Activated T-helper 2 cell treated with anti-CD3 and anti-CD28 coated beads, Interferon-gamma antibody, Interleukin-2, Interleukin-4, amounts not matched to agents 10 μg/mL and 5 μg/mL and 100 μg/mL, durations not matched to agents 14 hours and 24 hours and 36 hours (primary cell): ENCODE measurements at places on chromosomes 6 and 20. TPM values are rescaled to one million over a fixed set of nuclear protein-coding genes. Genes with fewer than 3 reads are reported as not detected.

OOEP gene
- 0.46 TPM in 1 of 2 replicates, not detected in the other for total RNA-seq

HLA-A gene
- total RNA-seq = 1,569 and 1,592 TPM in 2 replicates

ZNF831 gene
- 3.0 and 3.3 TPM in 2 replicates for total RNA-seq

TUBB2B gene
- total RNA-seq = 0.41 and 0.60 TPM in 2 replicates

FRMD1 gene
- not detected in 2 replicates for total RNA-seq

- H3K4me3 ChIP-seq = no peak overlapping the region
- H3K36me3 ChIP-seq = no peaks in the 10 kb centered on the region
- no peaks in the 10 kb centered on the region for H3K4me1 ChIP-seq
- H3K27me3 ChIP-seq = peaks cover 32% of the 10 kb centered on the region
- no peak overlapping the region for H3K27ac ChIP-seq
- DNase-seq = no peak
Measured at GRCh38 chr6:119643876-119644275, 294.3 kb upstream of the MAN1A1 start.

DNA sequence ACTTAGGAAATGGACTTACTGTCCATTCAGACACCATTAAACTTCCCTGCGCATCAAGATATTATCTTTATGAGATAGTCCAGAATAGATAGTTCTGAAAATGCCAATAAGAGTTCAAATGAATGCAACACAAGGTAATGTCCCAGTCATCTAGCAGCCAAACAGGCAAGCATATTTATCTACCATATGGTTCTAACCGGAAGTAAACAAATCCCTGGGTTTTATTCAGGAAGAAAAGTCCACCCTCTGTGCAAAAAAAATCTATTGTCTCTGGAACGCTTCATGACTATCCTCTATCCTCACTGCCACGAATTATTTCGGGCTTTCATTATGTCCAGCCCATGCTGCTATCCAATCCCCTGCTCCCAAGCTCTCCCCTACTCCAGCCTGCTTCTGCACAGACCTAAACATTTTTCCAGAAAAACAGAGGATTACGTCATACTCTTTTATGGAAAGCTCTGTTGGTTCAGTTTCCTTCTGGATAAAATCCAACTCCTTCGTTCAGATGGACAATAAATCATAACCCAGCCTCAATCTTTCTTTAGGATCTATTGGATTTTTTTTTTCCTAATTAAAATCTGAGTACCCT is 11.4 kb downstream of the PPIL6 start:
- H3K4me1 ChIP-seq = peaks cover 8% of the 10 kb centered on the region
- no peaks in the 10 kb centered on the region for H3K36me3 ChIP-seq
- no peak overlapping the region for H3K4me3 ChIP-seq
- no peak for DNase-seq
- H3K27ac ChIP-seq = no peak overlapping the region

DNA sequence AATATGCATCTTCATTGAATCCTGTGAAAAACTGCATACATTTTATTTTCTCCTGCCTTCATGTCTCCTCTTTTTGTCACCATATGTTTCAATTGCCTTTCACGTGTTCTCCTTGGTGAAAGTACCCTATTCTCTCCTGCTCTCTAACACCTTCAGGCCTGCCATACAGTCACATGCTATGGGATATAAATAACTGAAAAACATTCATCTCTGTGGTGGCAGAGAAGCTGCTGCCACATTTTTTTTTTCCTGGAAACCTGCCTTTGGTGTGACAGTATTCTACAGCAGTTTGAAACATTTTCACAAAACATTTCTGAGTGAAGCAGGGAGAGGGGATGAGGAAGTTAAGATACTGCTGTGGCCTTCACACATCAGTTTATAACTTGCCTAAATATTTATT is 44.8 kb upstream of the FBXL4 start:
- no peak overlapping the region for H3K4me3 ChIP-seq
- H3K36me3 ChIP-seq = no peaks in the 10 kb centered on the region

GRCh38 chr6:165774903-165775601 is 112.0 kb upstream of the PDE10A start:
- no peak overlapping the region for H3K27ac ChIP-seq
- no peaks in the 10 kb centered on the region for H3K36me3 ChIP-seq
- peaks cover 4% of the 10 kb centered on the region for H3K4me1 ChIP-seq

DNA sequence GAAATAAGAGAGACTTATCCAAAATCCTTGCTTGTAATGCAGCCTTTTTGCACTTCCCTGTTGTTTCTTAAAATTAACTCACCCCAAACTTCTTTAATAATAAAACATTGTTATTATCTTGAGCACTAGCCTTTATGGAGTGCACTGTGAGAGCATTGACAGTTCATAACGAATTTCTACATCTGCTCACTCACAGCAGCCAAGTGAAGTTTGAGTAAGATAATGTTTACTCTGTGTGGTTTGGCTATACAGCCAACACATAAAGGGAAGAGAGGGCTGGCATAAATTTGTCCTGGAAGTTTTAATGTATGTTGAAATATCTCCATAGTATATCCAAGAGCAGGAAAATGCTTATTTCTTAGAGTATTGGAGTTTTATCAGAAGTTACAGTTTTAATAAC is 227.9 kb downstream of the FRK start:
- H3K27me3 ChIP-seq = no peaks in the 10 kb centered on the region

DNA sequence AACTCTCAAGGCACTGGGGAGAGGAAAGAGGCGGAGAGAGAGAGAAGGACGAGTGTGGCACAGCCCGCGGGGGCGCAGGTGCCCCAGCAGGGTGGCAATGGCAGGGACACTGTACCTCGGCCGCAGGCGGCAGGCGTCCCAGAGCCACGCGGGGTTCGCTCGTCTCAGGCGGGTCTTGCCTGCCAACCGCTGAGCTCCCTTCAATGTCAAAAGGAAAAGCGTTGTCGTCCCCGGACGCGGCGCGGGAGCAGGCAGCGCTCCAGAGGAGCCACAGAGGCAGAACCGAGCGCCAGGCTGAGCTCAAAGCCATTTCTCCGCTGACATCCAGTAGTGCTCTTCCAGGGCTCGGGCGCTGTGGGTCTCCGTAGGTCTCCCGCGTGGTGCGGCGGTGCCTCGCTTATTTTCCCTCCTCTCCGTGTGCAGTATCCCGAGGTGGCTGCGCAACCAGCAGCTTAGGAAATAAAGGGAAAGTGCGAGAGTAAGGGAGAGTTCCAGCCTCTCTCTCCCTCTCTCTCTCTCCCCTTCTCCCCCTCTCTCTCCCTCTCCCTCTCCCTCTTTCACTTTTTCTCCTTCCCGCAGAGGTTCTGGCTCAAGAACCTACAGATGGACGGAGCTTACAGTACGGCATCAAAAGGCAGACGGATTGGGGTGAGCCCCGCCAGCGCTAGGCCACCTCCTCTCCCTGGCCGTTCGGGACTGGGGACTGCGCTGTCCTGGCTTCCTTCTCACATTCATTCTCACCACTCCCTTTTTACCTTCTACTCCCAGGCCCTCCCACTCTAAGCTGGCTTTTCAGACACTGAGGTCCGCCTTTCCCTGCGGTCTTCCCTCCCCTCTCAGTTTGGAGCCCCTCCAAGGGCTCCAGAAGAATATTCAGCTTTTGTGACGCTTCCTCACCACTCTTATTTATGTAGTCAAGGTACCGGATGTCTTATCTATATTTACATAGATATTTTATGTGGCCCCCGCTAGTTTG is at the start of gene LAMA4:
LAMA4 (minus strand) TSS at position 727 of the 976 bp plus-strand sequence; CDS start at position 310, 417 bp downstream.
- peaks cover 62% of the 10 kb centered on the region for H3K27me3 ChIP-seq
- DNase-seq = no peak
- H3K4me1 ChIP-seq = peaks cover 9% of the 10 kb centered on the region
- H3K4me3 ChIP-seq = peak within 1 kb of the TSS; percentile 54

- peaks cover 12% of the 10 kb centered on the region for H3K4me1 ChIP-seq
- no peaks in the 10 kb centered on the region for H3K36me3 ChIP-seq
- DNase-seq = no peak
- peaks cover 38% of the 10 kb centered on the region for H3K27me3 ChIP-seq
- no peak overlapping the region for H3K27ac ChIP-seq
Measured at GRCh38 chr20:25061821-25062530, 4.0 kb upstream of the ACSS1 start.

- peaks cover 13% of the 10 kb centered on the region for H3K36me3 ChIP-seq
- no peak overlapping the region for H3K4me3 ChIP-seq
- peaks cover 11% of the 10 kb centered on the region for H3K4me1 ChIP-seq
- H3K27me3 ChIP-seq = peaks cover 37% of the 10 kb centered on the region
Measured at GRCh38 chr6:31246051-31246521, 25.8 kb downstream of the HLA-C start.

- no peaks in the 10 kb centered on the region for H3K27me3 ChIP-seq
- H3K4me3 ChIP-seq = no peak overlapping the region
- no peaks in the 10 kb centered on the region for H3K36me3 ChIP-seq
- H3K27ac ChIP-seq = no peak overlapping the region
- no peaks in the 10 kb centered on the region for H3K4me1 ChIP-seq
Measured at GRCh38 chr6:140002396-140003022, 628.1 kb upstream of the CITED2 start.

DNA sequence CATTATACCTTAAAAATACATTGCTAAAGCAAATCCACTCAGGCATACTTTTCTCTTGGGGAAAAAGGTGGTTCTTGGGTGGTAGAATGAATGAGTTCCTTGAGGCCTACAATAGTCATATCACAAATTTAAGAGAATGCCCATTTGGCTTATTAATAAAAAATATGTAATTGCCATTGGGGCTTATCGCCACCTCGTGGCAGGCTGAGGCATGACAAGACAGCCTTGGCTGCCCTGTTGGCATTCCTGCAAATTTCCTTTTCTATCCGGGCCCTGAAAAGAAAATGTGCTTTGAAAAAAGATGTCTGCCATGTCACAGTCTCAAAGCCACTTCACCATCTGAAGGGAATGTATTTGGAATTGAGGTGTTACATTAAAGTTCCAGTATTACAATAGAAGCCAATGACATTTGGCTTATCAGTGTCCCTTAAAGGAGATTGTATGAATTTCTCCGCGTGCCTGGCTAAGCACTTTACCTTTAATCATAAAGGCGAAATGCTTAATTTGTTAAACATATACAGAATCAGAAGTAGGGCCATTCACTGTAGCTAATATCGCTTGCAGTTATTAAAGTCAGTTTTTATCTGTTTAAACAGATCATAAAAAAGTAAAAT is 188.3 kb upstream of the ZFP64 start:
- H3K36me3 ChIP-seq = no peaks in the 10 kb centered on the region
- H3K27me3 ChIP-seq = no peaks in the 10 kb centered on the region
- H3K27ac ChIP-seq = no peak overlapping the region
- H3K4me3 ChIP-seq = no peak overlapping the region
- H3K4me1 ChIP-seq = no peaks in the 10 kb centered on the region

DNA sequence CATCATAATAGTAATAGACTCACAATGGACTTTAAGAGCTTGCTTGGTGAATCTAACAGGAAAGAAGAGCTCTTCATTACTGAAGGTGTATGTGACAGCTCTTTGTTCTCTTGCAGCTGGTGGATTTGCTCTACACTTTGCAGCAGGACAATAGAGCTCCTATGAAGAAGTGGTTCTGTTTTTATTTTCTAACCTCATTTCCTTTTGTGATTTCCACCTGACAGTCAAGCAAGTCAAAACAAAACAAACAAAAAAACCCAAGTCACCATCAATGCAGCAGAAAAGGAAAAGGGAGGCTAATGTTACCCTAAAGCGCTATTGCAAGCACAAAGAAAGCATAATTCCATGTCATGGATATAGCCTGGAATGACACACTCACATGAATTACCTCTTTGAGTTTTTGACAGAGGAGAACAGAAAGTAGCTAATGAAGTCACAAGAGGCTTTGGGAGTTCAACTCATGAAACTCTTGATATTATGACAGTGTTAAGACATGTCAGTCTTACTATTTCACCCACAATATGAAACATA is 1188.1 kb downstream of the EPHA7 start:
- no peaks in the 10 kb centered on the region for H3K27me3 ChIP-seq
- DNase-seq = no peak
- no peaks in the 10 kb centered on the region for H3K4me1 ChIP-seq
- no peaks in the 10 kb centered on the region for H3K36me3 ChIP-seq
- no peak overlapping the region for H3K4me3 ChIP-seq

DNA sequence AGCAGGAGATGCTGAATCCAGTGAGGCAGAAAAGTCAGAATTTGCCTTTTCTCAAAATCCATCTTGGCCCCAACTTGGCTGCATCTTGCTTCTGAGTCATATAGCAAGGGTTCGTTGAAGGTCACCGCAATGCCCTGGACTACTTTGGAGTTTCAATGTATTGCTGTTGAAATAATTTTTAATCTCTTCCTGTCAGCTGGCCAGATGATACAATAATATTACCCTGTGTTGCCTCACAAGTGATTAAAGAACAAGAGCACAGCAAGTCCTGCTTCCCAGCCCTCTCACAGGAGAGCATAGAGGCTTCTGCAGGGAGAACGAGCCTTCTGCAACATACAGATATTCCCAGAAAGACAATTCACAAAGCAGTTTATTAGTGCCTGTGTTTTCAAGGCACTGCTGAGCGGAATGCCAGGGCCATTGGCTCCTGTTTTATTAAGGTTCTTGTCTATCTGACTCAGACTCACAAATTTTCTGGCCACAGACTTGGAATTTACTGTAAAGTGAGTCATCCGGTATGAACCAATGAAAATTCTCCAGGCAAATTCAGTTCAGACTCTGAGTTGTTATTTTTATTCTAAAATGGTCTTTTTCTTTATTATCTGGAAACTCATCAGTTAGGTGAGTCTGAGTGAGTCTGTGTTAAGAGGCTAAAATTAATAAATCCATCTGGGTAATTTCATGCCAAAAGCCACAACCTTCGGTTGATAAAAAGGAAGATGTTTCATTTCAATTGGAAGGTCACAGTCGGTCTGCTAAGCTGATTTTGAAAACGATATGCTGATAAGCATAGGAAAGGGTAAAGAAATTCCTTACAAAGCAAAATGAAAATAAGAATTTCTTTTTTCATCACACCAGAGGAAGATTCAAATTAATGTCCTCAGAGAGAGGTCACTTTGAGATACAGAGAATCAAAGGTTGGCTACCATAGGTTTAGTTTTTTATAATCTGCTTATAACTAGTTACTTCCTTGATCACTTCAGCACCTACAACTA is 289.4 kb upstream of the STXBP5 start:
- H3K27me3 ChIP-seq = no peaks in the 10 kb centered on the region
- H3K27ac ChIP-seq = no peak overlapping the region
- no peak overlapping the region for H3K4me3 ChIP-seq
- no peak for DNase-seq

DNA sequence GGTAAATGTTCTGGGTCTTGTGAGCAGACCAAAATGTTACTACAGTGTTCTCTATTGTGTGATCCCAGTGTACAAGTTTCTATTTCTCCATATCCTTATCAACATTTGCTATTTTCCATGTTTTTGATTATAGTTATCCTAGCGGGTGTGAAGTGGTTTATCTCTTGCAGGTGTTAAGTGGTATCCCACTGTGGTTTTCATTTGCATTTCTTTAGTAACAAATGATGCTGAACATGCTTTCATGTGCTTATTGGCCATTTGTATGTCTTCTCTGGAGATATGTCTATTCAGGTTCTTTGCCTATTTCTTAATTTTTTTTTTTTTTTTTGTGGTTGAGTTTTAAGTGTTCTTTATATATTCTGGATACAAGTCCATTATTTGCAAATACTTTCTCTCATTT is 35.5 kb downstream of the NSFL1C start:
- no peak overlapping the region for H3K27ac ChIP-seq
- H3K27me3 ChIP-seq = peaks cover 10% of the 10 kb centered on the region
- DNase-seq = no peak
- no peak overlapping the region for H3K4me3 ChIP-seq
